Esophagus squamous epithelium (tissue), 5 donors: ENCODE measurements at places on chromosomes 2 and 18.

- DNase-seq: no peak
These were observed 144.0 kb upstream of the VRK2 start for GRCh38 chr2:57902578-57902977.

DNA sequence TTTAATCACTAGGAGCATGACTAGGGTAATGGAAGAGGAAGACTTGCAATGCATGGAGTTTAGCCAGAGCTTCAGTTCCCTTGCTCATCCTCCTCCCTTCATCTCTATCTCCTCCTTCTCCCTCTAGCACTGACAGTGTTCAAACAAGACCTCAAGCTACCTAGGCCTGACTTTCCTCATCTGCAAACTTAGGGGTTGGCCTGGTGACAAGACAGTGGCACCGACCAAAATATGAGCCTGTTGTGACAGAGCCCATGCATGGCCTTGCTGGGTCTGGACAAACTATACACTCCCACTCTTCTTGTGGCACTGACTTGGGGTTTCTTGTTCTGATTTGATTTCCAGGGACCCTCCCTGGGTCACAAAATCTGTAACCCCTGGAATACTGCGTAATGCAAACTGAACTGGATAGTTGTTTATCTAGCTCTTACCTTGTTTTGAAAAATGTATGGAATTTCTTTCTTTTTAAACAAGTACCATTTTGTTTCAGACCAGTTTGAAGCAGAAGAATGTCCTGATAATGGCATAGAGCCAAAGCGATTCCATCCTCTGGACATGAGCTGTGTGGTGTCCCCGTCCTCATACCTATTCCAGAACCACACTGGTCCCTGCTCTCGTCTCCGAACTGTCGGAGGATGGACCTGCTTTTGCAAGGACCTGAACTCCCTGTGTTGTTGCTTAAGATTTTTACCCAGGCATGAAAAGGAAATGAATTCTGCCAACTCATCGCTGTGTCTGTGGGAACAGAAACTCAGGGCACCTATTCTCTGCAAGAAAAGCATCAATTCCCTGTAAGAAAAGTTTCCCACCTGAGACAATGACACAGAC lies 33.4 kb upstream of the PPP4R1 start:
- DNase-seq: no peak

DNA sequence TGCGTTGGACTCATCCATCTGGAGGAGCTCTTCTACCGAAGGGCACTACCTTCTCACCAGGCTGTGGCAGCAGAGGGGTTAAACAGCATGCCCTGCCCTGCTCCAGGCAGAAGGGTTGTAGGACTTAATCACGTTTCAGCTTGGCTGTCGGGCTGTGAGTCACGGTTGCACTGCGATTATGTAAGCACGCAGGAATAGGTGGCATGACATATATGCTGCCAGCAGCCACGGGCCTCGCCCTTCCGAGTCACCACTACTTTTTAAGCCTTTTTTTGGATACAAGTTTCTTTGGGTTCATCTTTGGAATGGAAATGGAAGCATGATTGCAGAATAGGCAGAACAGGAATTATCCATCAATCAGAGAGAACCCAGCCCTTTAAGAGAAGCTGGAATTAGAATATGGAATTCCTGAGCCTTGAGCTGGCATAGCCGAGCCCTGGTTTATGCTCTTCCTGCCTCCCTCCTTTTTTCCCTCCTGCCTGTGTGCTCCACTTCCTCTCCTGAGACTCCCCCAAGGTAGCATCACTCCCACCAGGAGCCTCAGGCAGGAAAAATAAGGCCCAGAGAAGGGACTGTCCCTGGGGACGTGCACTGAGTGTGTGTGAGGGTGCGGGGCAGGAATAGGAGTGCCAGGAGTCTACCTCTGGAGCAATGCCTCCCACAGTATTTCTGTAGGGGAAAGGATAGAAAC lies 86.8 kb downstream of the SEMA4F start:
- peak; percentile 6 for DNase-seq

- DNase-seq: no peak
These were observed 5.8 kb downstream of the OXER1 start for GRCh38 chr2:42757981-42758740.

DNA sequence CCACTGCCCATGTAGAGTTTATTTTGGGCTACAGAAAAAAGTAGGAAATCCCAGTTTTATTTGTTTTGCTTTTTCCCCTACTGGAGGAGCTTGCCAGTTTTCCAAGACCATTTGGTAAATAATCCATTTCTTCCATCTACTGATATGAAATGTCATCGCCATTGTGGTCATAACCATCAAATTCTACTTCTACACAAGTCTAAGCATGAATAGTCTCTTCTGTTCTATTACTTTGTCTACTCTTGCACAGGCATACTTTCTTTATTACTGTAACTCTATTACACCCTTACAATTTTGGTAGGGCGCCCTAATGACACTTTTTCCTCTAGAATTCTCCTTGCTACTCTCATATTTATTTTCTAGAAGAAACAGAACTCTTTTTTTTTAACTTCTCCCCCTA lies 120.7 kb downstream of the ATAD2B start:
- DNase-seq: no peak

- no peak for DNase-seq
These were observed 42.5 kb downstream of the PSD4 start for GRCh38 chr2:113216321-113216720.

- no peak for DNase-seq
These were observed 90.3 kb downstream of the AKAIN1 start for GRCh38 chr18:5106730-5107129.

DNA sequence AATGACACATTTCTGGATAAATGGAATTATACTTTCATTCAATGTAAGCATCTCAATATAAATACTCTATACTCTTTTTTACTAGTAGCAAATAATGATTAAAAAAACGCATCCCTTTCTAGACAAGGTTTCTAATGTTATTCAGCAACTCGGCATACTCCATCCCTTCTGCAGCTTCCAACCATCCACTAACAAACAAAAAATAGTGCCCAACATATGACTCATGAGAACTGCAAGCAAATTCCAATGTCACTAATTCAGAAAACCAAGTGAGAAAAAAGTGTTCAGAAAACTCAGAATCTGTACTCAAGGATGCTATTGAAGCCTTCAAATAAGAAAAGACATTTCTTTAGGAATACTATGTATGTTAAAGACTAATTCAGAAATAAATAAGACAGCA lies 140.0 kb downstream of the BAZ2B start:
- DNase-seq: no peak

DNA sequence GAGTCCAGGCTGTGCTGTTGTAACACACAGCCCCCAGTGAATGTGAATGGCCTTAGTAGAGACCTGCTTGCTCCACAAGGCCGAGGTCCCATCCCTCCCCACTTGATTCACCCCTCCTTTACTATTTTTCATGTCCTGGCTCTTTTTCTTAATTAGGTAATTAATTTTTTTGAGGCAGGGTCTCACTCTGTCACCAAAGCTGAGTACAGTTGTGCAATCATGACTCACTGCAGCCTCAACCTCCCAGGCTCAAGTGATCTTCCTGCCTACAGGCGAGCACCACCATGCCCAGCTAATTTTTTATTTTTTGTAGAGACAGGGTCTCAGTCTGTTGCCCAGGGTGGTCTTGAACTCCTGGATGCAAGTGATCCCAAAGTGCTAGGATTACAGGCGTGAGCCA lies 19.3 kb downstream of the FBLN7 start:
- no peak for DNase-seq

- DNase-seq: no peak
These were observed 30.5 kb upstream of the ITGAV start for GRCh38 chr2:186559370-186559769.

GRCh38 chr18:58057291-58057965 lies 13.4 kb downstream of the NEDD4L start:
- no peak for DNase-seq

GRCh38 chr2:25988134-25988533 lies 5.8 kb upstream of the KIF3C start:
- DNase-seq: no peak

DNA sequence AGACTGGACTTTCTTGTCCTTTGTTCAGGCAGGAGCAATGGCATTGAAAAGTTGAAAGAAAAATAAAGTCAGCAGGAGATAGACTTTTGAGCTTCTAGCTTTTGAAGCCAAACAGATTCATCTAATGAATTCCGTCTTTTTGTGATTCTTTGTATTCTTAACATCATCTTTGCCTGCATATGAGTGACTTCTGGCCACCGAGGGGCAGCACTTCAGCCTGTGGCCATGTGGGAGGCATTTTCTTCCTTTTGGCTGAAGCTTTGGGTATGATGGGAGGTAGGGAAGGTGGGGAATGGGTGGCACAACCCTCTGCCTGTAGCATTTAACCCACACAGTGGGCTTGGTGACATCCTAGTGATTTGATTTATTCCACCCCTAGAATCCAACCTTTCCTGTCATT lies 220.6 kb downstream of the SETBP1 start:
- DNase-seq: no peak

- DNase-seq: no peak
These were observed 92.0 kb downstream of the GAREM1 start for GRCh38 chr18:32378705-32379104.

DNA sequence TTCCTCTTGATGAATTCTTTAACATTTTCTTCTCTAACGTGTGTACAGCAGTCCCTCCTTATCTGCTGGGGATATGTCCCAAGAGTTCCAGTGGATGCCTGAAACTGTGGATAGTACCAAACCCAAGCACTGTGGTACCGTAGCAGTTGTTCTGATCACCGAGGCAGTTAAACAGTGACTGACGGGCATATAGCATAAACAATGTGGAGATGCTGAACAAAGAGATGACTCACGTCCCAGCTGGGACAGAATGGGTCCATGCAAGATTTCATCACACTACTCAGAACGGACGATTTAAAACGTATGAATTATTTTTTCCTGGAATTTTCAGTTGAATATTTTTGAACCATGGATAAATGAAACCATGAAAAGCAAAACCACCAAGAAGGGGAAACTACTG lies 54.5 kb upstream of the SPAG16 start:
- no peak for DNase-seq

DNA sequence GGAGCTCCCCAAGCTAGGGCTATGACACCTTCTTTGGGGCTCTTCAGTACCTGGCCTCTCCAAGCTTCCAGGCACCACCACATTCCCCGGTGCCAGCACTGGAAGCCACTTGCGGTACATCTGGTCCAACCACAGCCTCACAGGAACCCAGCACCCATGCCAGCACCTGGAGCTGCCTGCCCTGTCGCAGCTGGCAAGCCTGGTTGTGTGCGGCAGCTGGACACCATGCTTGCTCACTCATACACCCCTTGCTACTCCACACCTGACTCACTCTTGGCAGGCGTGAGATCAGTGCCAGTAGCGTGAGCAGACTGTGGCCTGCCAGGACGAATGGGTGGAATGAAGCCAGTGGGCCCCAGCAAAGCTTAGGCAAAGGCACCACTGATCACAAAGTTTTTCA lies 34.0 kb downstream of the LRRTM4 start:
- no peak for DNase-seq
